ENCODE measurements at places on chromosomes 7 and 10. TPM values are rescaled to one million over a fixed set of nuclear protein-coding genes. Genes with fewer than 3 reads are reported as not detected.
A peak's percentile ranks its signal among the peaks of the same experiment; 100 is the strongest.

- no peak for DNase-seq
Measured at GRCh38 chr7:121796381-121796780, 76.6 kb upstream of the PTPRZ1 start.

GRCh38 chr7:51009716-51010496, 227.2 kb upstream of the GRB10 start:
- no peak for DNase-seq

DNA sequence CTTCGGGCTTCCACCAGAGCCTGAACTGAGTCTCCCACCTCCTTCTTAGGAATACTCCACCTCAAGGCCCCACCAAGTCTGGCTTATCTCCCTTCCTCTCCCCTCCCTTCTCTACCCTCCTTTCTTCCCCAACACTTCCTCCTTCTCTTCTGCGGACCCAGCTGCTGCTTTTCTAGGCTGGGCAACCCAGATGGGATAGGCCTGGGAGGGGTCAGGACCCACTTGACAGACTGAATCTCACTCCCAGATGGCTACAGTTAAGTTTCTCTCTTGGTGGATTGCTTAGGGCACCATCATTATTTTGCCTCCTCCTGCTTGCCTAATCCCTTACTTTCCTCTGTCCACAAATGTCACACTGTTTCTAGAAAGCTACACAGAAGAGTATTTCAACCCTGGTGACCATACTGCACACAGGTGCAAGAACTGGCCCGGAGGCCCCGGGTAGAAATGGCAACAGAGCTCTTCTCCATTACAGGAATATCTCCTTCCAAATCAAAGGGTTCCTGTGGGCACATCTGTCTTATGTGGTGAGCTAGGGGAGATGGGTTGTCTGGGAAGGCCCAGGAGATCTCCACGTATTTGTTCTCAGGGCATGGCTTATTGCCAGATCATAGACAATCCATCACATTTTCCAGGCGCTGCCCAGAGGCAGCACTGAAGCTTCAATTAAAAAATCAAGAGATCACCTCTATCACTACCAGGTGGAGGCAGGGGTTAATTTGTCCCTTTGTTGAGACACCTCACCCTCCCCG, 5.1 kb upstream of the HOXA11 start:
- no peak for DNase-seq

GRCh38 chr7:47508389-47509380, 73.2 kb downstream of the TNS3 start:
- no peak for DNase-seq

- DNase-seq: no peak
Measured at GRCh38 chr7:41955451-41955850, 252.6 kb upstream of the INHBA start.

- no peak for DNase-seq
Measured at GRCh38 chr10:48437546-48437945, 131.1 kb downstream of the MAPK8 start.

- DNase-seq: no peak
Measured at GRCh38 chr7:77430927-77431326, 14.8 kb upstream of the GSAP start.

GRCh38 chr10:111249925-111250324, 173.1 kb downstream of the ADRA2A start:
- no peak for DNase-seq

- no peak for DNase-seq
Measured at GRCh38 chr7:96416116-96416515, 94.2 kb upstream of the SLC25A13 start.

DNA sequence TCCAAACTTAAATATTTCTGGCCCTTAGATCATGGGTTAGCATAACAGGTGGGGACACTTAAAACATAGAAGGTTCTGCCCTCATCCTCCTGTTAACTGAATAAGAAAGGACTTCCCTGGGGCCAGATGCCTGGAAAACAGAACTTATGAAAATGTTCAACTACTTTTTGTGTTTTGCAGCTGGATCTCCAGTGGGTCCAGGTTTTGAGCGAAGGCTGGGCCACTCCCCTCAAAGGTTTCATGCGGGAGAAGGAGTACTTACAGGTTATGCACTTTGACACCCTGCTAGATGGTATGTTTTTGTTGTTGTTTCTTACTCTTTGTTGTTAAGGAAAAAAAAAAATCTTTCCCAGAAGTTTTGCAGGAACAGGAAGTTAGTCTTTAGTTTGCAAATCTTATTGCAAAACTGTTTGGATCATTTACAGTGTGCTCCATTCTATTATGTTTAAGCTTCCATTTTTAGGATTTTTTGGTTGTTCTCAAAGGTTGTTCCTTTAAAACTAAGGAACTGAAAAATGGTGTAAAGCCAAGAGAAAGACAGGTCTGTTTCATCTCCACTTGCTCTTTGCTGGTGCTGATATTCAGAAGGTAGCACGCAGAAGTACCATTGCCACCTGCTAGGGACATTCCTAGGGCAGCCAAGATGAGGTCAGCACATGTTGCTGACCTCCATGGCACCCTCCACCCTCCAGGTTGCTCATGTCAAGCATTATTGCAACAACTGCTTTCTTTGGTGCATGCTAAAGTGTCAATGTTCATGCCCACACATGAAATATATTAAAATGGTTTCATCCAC, 56.1 kb downstream of the PAPSS2 start:
- DNase-seq: no peak

GRCh38 chr10:101228966-101229265, 347 bp downstream of the LBX1 start:
- no peak for DNase-seq

- DNase-seq: no peak
Measured at GRCh38 chr7:4700577-4701235, 18.6 kb downstream of the FOXK1 start.

GRCh38 chr10:131830446-131831130, 70.2 kb upstream of the PPP2R2D start:
- peak; percentile 12 for DNase-seq

- DNase-seq: no peak
Measured at GRCh38 chr7:154598864-154599263, 404.1 kb downstream of the PAXIP1 start.

- DNase-seq: no peak
Measured at GRCh38 chr7:138941545-138941944, 39.6 kb downstream of the KIAA1549 start.

GRCh38 chr10:89540420-89540949, 5.1 kb upstream of the SLC16A12 start:
- no peak for DNase-seq

- DNase-seq: no peak
Measured at GRCh38 chr10:112779025-112779770, 170.8 kb upstream of the TCF7L2 start.

DNA sequence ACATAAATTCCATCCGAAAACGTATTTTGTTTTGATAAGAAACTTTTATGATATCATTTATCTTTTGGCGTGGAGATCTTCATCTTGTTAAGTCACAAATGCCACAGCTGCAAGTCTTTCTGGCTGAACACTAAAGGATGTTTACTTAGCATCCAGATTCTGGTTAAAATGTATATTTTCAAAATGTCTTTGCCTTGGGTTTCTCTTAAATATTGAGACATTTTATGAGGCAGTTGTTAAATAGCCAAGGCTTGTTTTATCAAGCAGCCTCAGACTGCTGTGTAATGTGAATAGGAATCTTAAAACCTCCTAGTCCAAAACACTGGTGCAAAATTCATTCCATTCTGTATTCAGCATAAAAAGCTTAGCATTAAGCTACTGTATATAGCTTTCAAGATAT, 136.3 kb upstream of the FZD1 start:
- no peak for DNase-seq

DNA sequence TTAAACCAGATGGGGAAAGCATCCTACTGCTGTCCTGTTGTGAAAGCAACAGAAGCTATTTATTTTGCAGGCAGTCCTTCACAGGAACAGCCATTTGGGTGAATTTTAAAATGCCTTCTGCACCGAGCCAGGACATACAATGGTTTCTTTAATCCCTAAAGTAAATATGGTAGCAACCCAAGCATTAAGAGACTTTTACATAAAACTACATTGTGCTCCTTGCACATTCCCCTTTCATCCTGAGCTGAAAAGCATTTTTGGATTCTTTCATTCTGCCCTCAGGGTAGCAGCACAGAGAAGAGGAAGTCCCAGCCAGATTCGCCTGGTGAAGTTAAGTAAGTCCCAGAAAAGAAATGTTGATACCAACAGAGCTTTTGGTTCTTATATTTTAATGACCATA, 84.0 kb upstream of the FAM3C start:
- DNase-seq: no peak

DNA sequence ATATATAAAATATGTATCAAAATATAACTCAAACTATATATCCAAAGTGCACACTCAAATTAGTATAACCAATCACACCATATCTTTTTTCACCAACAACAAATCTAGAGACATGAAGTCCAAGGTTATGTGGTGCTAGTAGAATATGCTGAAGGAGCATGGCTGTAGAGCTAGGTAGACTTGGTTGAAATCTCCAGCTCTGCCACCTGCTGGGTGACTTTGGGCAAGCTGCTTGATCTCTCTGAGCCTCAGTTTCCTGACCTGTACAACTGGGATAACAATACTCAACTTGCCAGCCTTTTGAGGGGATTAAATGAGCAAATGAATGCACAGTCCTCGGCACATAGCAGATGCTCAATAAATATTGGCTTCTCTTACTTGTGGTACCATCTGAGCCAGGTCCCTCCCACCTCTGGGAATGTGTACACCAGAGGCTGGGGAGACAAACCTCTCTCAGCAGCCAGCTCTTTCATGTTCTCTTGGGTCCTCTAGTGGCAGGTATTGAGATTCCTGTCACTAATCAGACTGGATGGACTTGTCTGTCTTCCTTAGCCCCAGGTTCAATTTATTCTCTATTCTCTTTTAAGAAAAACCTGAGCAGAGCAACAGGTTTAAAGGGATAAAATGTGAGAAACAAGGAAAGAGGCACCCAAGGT, 94.3 kb upstream of the PDE1C start:
- peak; percentile 51 for DNase-seq

DNA sequence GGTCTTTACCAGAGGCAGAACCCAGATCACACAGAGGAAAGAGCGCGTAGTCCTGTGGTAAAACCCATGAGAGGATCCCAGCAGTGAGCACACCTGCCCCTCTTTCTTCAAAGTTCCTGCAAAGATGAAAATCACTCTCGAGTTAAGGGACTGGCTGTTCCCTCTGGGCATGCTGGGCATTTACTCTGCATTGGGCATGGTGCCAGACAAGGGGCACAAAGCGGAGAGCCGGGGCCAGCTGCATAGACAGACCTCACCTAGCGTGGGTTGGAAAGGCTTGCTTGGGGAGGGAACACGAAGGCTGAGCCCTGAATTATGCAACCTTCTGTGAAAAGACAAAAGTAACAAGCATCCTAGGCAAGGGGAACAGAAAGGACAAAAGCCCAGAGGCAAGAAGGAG, 120.0 kb upstream of the TCERG1L start:
- no peak for DNase-seq

GRCh38 chr7:141700848-141701371, 1.1 kb downstream of the DENND11 start:
- no peak for DNase-seq

FEZF1 gene
- total RNA-seq: not detected

IDI2 gene
- total RNA-seq: not detected

LEP gene
- not detected for total RNA-seq

UBE2D1 gene
- total RNA-seq: 35.1 TPM

MOGAT3 gene
- total RNA-seq: 6.3 TPM

OR6V1 gene
- not detected for total RNA-seq

STEAP1 gene
- total RNA-seq: 33.6 TPM
